ENCODE measurements at places on chromosomes 5 and 9.

- no peak for DNase-seq
These were observed 49.6 kb downstream of the SH3PXD2B start for GRCh38 chr5:172404746-172405145.

DNA sequence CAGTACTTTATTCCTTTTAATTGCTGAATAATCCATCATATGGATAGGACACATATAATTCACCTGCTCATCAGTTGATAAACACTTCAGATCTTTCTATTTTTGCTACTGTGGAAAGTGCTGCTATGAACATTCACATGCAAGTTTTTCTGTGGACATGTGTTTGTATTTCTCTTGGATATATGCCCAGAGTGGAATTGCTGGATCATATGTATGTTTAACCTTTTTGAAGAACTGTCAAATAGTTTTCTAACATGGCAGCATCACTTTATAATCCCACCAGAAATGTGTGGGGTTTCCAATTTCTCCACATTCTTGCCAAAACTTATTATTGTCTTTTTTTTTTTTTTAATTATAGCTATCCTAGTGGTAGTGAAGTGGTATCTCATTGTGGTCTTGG, 15.1 kb downstream of the CARTPT start:
- no peak for DNase-seq

- no peak for DNase-seq
These were observed 159.6 kb downstream of the CACNA1B start for GRCh38 chr9:138037140-138037539.

DNA sequence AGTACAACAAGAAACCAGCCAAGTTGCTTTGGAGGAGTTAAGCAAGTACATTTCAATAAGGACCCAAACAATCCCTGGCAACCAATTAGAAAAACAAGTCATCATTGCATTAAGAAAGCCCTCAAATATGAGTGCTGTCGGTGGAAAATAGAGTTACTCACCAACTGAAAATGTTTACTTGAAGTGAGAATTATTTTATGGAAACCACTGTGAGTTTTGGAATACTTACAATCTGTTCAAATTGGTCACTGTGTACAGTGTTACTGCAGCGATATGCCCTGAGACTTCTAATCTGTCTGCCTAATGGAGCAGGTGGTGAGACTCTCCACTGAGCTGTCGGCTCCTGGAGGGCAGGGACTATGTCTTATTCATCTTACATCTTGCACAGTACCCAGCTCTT, 1073.2 kb upstream of the DMAC1 start:
- DNase-seq: no peak

DNA sequence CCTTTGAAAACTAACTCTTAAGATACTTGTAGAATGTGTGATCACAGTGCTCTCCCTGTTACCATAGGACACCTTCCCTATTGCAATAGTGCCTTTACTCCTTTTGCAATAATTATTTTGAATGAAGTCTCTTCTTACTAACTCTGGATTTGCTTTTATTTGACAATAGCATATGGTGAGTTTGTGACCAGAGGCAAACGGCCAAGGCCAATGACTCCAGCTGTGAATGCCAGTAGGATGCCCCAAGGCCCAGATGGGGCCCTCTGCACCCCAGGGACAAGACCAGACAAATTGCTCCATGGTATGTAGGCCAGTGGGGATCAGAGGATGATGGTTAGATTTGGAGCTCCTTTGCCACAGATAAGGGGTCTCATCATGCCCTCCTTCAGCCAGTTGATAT, 116.9 kb downstream of the NPR3 start:
- no peak for DNase-seq

DNA sequence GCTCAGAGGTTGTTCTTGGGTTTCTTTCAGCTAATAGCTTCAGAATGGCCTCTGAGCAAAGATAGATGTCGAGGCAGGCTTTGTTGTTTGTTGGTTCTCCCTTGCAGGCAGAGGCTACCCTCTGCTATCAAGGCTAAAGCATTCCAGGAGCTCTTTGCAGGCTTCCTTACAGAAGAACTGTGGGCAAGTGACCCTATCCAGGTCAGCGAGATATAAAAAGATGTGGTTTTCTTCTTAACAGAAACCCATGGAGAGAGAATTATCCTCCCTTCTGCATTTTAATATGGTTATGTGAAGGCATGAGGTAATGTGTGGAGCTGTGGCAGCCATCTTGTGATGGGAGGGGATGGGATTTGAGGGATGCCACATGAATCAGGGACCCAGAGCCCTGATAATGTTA, 67.0 kb downstream of the TLE4 start:
- no peak for DNase-seq
